Left ventricle myocardium inferior (tissue), 1 donor: ENCODE measurements at places on chromosomes 7 and 10.

- DNase-seq: no peak
These were observed 194.2 kb upstream of the SLC26A5 start for GRCh38 chr7:103640031-103640779.

- DNase-seq: no peak
These were observed 14.1 kb downstream of the PFKP start for GRCh38 chr10:3081383-3081981.

DNA sequence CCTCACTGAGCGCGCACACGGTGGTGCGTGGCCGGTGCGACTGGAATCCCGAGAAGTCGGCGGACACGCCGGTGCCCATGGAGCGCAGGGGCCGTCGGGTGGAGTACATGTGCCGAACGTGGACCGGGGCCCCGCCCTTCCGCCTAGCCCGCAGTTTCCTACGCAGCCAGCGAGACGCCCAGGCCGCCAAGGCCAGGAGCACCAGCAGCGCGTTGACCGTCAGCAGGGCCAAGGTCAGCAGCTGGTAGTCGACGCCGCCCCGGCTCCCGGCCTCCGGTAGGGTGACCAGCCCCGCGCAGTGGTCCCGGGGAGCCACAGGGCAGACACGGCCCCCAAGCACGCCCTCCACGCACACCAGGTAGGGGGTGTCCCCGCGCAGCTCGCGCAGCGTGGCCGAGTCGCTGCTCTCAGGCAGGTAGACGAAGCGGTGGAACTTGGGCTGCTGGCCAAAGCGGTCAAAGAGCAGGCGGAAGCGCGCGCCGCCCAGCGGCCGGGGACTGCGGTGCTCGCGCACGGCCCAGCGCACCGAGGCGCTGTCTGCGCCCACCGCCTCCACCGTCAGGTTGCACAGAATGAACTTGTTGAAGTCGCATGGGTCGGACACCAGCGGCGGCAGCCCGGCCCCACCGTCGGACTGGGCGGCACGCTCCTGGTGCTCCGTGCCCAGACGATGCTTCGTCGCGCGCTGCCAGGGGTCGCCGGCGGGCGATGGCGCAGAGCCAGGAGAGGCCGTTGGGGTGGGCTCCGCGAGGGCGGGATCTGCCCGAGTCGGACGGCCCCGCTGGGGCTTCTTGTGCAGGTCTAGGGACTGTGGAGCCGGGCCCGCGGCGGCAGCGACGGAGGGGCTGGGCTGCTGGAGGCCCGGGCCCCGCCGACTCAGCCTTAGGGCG lies 2.2 kb downstream of the TRIL start:
- peak; percentile 81 for DNase-seq

DNA sequence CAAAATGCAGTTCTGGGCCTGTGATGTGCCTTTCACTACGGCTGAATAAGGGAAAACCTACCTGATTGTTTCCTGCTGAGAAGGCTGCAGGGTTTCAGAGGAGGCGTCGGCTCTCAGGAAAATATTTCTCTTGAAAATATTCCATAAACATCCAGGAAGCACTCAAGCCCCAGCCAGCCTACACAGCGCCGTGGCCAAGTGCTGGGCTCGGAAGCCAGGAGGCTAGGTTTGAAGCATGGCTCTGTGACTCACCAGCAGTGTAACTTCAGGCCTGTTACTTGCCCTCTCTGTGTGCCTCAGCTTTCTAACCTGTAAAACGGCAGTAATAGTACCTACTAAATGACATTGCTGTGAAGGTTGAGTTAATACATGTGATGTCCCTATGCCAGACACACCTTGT lies 399.1 kb downstream of the GATA3 start:
- DNase-seq: peak; percentile 36

DNA sequence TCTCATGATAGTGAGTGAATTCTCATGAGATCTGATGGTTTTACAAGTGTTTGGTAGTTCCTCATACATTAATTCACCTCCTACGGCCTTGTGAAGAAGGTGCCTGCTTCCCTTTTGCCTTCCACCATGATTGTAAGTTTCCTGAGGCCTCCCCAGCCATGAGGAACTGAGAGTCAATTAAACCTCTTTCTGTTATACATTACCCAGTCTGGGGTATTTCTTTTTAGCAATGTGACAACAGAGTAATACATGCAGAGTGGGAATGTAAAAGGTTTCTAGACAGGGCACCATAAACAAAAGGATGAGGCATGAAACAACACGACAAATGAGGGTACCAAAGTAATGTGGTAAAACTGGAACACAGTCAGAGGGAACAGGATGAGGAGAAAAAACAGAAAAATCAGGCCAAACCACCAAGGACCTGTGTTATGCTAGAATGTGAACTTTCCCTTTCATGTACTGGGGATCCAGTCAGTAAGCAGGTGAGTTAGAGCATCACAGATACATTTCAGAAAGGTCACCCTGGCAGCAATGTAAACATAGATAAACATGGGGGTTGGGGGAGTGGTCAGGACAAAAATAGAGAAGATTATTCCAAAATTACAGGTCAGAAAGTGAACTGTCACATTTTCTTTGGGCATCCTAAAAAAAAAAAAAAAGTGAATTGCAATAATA lies 31.9 kb downstream of the ANKRD26 start:
- DNase-seq: no peak

- no peak for DNase-seq
These were observed 11.0 kb upstream of the PDCD4 start for GRCh38 chr10:110860576-110861241.

- no peak for DNase-seq
These were observed 11.1 kb downstream of the SYPL1 start for GRCh38 chr7:106100863-106101629.

- peak; percentile 69 for DNase-seq
These were observed 6.5 kb downstream of the INHBA start for GRCh38 chr7:41696323-41696916.

GRCh38 chr10:103145860-103146466 lies 47.1 kb downstream of the NT5C2 start:
- DNase-seq: peak; percentile 50

GRCh38 chr10:94666391-94667102 lies 17.0 kb upstream of the CYP2C18 start:
- no peak for DNase-seq

DNA sequence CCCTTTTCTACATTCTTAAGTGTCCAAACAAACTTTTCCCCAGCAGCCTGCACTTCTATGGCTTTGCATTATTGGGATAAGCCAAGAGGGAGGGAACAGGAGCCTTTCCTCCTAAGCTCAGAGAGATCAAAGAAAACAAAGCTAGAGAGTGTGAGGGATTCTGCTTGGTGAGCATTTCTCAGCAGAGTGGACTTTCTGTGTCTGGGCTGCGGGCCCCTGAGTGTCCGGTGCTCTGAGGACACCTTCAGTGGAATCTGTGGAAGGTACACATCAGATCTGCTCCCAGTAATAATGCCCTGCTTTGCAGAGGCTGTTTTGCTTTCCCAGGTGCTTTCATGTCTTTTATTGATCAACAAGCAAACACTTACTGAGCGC lies 50.2 kb downstream of the KCNMA1 start:
- no peak for DNase-seq

DNA sequence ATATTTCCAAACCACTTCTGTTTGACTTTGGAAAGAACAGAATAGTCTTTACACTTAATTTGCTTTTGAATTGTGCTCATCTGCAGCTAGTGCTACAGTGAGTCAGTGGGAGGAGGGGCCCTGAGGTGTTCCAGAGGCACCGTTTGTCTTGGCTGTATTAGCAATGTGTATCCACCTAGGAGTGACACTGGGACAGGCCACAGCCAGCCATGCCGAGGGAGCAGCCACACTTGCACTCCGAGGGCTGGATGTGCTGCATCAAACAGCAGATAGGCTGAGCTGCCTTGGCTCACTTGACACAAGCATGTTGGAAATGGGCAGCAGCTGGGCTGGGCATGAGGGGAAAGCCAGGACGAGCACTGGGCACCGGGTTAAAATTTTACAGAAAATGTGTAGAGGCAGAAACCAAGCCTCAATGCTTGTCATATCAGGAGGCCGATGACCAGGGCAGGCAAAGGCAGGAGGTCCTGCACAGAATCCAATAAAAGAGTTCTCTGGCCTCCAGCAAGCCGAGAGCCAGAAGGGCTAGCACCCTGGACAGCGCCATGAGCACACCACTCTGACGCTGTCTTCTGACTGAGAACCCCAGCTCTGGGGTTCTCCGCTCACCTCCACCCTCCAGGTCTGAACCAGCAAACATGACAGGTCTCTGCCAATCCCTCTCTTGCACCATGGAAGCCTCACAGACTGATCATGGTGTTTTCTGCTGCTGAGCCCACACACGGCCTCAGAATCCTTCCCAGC lies 163.3 kb downstream of the GRID1 start:
- no peak for DNase-seq

GRCh38 chr10:22805304-22805703 lies 90.9 kb upstream of the PIP4K2A start:
- no peak for DNase-seq

GRCh38 chr10:11184093-11184492 lies 166.4 kb downstream of the CELF2 start:
- no peak for DNase-seq

DNA sequence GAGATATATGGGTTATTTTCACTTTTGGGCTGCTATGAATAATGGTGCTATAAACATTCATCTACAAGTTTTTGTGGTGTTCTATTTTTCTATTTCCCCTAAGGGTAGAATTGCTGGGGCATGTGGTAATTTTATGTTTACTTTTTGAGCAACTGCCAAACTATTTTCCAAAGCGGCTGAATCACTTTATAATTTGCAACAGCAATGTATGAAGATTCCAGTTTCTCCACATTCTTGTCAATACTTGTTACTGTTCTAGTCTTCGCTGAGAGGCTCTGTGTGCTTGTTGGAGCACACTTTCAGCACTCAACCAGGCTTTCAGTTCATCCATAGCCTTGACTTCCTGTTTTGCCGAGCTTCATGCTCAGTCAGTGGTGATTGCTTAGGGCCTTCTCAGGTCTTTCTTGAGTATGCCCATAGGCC lies 39.0 kb downstream of the ADK start:
- DNase-seq: no peak

GRCh38 chr7:87206361-87206760 lies 13.2 kb downstream of the TMEM243 start:
- no peak for DNase-seq

DNA sequence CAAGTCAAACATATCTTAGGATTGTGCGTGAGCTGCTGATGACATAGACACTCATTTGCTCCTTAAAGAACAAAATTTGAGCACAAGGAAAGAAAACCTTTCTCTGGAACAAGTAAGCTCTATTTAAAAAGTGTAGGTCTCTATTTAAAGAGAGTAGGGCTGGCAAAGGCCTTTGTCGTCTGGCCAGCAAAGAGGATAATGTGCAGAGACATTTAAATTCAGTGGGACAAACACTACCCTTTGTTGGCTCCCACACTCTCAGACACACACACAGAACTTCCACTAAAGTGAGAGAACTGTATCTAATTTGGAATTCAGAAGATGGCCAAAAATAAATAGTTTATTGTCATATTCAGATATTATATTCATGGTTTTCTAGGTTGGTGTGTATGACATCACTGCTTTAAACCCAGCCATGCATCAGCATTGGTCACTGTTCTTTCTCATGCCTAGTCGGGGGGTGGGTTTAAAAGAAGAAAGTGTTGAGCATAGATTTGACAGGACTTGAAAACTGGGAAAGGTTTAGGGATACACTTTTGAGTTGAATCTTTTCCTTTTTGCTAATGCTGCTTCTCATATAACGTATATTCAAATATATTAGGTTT lies 49.5 kb upstream of the HDAC9 start:
- DNase-seq: no peak

DNA sequence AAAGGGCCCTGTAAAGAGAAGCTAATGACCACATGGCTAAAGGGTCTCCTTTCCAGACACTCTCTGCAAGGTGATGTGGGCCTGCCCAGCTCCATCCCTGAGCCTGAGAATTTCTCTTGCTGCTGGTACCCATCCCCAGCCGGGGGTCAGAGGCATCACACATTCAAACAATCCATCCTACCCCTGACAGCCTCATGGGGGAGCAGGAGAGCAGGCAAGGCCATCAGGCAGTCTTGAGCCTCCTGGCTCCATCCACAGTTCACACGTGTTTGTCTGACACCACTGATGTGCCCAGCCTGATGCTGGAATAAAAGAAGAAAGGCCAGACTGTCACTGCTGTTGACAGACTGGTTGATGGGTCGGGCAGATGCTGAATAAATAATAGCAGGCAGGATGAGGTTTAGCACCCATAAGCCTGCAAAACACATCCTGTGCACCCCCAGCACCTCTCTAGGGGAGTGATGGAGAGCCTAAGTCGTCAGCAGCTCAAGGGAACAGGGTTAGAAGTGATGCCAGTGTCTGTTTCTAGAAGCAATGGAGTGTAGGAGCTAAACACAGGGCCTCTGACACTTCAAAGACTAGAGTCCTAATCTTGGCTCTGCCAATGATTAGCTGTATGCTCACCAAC lies 43.5 kb downstream of the TLL2 start:
- DNase-seq: no peak

GRCh38 chr10:32332299-32332750 lies 14.6 kb downstream of the EPC1 start:
- no peak for DNase-seq

DNA sequence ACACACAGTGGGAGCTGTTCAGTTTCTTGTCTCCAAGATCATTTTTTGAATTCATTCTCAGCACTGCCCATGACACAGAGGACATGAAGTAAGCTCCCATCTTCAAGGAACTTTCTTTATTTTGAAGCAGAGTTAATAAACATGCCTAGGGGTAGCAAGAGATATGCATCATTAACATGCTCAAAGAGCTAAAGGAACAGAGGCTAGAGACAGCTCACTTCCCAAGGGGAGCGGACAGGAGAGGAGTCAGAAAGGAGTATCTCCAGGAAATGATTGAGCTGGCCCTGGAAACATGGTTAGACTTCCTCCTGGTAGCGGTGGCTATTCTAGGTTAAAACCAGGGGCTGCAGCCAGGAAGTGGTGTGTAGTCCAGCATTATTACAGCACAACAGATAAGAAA lies 135.9 kb downstream of the GPAM start:
- no peak for DNase-seq

GRCh38 chr10:82463614-82464013 lies 588.6 kb downstream of the NRG3 start:
- DNase-seq: no peak

DNA sequence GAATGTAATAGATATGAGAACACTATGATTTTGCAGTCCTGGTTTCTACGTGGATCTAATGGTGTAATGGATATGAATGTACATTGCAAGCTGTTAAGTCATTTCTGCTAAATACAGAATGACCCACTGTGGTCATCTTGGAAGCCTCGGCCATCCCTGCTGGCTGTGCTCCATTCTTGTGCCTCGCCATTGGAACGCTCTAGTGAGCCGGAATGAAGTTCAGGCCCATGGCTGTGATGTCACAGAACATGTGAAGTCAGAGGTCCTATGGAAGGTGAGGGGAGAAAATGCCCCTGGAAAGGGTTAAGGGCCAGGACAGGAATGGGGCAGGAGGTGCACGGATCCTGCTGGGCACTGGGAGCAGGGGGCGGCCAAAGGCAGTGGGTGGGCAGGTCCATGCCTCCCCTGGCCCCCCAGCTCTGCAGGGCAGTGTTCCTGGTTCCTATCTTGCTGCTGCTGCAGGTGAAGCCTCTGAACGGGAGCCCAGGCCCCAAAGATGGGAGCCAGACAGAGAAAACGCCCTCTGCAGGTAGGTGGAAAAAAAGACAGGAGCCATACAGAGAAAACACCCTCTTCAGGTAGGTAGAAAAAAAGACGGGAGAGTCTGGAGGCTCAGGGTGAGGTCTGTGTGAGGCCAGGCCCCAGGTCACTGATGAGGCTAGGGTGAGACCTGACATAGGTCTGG lies at the start of gene LLCFC1:
Gene LLCFC1 (plus strand): TSS at position 259 of the 685 bp plus-strand sequence. CDS start 138 bp downstream, at position 397.
- no peak for DNase-seq

GRCh38 chr10:50896721-50897120 lies 11.3 kb upstream of the A1CF start:
- DNase-seq: no peak

GRCh38 chr10:82319074-82319473 lies 444.1 kb downstream of the NRG3 start:
- DNase-seq: no peak

GRCh38 chr7:25926009-25926408 lies 226.0 kb upstream of the NFE2L3 start:
- DNase-seq: no peak
